ENCODE measurements at places on chromosomes 7 and 10.

DNA sequence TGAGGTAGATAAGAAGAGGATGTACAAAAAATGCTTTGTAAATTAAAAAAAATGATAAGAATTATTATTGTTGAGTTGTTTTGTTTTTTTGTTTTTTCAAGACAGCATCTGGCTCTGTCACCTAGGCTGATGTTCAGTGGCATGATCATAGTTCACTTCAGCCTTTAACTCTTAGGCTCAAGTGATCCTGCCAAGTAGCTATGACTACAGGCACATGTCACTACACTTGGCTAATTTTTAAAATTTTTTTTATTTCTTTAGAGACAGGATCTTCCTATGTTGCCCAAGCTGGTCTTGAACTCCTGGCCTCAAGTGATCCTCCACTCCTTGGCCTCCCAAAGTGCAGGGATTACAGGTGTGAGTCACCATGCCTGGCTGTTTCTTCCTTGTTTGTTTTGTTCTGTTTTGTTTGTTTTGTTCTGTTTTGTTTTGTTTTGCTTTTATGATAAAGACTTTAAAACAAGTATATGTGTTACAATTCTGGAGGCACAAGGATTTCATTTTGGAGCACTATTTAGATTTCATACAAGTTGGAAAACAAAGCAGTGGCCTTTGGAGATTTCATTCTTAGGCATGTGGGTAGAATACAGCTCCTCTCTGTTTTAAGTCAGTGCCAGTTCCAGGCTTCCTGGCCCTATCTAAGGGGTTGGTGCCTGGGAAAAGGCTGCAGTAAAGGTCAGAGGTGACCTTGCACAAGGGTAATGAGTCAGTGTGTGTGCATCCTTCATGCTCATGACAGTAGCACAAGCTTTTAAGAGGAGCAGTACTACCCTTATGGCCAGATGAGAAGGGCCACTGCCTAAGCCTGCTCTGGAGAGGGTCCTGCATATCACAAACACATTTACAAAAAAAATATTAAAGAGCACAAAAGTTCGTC is 17.9 kb downstream of the FGFBP3 start:
- DNase-seq = no peak

GRCh38 chr10:132374612-132375011 is 22.4 kb upstream of the PWWP2B start:
- no peak for DNase-seq

- no peak for DNase-seq
These were observed 187.0 kb downstream of the PPP1R17 start for GRCh38 chr7:31873816-31874597.

GRCh38 chr7:77904252-77904651 is 105.7 kb downstream of the PHTF2 start:
- DNase-seq = no peak

GRCh38 chr7:128035712-128036111 is 4.5 kb upstream of the LRRC4 start:
- DNase-seq = no peak

DNA sequence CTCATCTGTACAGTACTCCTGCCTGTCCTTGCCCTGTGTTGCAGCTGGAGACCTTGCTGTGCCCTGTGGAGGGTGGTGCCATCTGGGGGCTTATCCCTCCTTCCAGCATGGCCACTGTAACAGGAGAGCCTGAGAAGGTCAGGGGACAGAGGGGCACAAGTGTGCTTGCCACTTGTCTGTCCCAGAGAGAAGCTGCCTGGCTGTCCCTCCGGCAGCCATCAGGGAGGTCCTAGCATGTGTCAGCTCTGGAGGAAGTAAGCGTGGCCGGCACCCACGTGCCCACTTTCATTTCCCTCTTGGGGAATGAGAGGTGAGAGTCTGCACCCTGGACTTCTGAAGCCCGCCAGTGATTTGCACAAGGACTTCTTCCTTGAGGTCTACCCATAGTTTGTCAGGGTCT is 97.0 kb upstream of the PPIF start:
- no peak for DNase-seq

DNA sequence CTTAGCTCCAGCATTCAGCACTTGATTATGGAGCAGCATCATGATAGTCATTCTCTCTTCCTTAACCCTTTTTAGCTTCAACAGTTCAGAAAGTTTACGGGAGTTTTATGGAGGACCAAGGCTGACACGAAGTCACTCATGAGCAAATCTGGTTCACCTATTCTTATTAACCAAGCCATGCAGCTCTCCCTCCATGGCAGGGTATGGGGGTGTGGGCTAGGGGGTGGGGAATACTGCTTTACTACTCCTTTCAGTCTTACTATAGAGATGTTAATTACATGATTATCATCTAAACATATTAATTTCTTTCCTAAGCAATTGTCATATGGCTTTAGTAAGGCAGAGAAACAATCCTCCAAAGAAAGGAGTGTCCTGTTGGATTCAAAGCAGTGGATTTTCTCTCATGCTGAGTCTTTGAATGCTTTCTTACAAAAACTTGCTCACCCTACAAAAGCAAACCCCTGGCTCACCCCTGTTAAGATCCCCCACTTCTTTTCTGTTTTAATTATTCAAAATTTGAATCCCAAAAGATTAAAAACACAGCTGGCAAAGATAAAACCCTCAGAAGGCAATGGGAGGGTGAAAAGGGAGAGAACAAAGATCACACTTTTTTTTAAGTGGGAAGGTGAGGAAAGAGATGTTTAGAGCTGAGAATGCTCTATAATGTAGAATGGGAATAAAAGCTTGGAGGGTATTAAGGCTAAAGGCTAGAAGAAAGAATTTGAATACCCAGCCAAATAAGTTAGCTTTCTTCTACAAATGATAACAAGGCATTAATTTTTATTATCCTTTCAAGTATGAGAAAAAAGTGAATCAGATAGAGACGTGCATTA is 46.4 kb upstream of the SEMA3E start:
- no peak for DNase-seq

- DNase-seq = no peak
These were observed 40.5 kb downstream of the MTPN start for GRCh38 chr7:135936497-135937217.

- no peak for DNase-seq
These were observed 273.5 kb downstream of the FGFR2 start for GRCh38 chr10:121324678-121325213.

- DNase-seq = no peak
These were observed 61.2 kb upstream of the LBX1 start for GRCh38 chr10:101290431-101290830.

GRCh38 chr10:98267069-98267893 is 713 bp downstream of the LOXL4 start:
- no peak for DNase-seq

DNA sequence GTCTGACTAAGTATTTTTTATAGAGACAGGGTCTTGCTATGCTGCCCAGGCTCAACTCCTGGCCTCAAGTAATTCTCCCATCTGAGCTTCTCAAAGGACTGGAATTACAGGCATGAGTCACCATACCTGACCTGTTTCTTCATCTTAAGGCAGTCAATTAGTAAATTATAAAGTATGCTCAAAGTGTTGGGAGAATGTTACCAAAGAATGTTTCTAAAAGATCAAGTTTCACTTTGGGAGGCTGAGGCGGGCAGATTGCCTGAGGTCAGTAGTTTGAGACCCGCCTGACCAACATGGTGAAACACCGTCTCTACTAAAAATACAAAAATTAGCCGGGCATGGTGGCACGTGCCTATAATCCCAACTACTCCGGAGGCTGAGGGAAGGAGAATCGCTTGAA is 117.0 kb downstream of the ALOX5 start:
- DNase-seq = no peak

DNA sequence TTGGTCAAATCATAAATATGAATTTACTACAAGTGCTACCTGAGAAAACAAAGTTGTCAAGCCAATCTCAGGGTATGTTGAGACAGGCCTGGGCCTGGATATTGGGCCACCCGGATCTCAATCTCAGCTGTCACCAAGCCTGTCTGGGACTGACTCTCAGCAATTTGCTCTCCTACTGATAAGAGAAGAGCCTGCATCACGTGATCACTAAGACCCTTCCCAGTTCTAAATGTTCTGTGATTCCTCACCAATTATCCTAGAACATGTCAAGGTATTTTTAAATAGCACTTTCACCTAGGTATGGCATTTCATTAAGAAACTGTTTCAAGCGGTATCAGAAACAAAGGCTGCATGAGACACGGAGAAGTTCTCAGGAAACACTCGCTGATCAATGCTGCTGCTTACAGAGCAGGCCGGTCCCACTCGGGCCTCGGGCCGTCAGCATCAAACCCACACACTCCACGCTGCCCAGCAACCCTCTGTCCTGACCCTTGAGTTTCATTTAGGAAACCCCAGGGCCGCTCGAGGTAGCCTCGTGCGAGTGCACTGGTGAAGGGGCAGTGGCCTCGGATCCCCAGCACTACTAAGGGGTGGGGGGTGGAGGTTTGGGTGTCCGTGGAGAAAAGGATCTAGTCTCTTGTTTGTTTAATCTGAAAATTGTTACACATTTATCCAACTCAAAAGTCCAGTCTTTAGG is 4.1 kb downstream of the KLF6 start:
- no peak for DNase-seq

- peak; percentile 30 for DNase-seq
These were observed at the start of gene NPTX2 for GRCh38 chr7:98617051-98617959. Gene NPTX2, plus strand, starts transcription at chr7:98617285. Its CDS starts 177 bp downstream, at chr7:98617462.

DNA sequence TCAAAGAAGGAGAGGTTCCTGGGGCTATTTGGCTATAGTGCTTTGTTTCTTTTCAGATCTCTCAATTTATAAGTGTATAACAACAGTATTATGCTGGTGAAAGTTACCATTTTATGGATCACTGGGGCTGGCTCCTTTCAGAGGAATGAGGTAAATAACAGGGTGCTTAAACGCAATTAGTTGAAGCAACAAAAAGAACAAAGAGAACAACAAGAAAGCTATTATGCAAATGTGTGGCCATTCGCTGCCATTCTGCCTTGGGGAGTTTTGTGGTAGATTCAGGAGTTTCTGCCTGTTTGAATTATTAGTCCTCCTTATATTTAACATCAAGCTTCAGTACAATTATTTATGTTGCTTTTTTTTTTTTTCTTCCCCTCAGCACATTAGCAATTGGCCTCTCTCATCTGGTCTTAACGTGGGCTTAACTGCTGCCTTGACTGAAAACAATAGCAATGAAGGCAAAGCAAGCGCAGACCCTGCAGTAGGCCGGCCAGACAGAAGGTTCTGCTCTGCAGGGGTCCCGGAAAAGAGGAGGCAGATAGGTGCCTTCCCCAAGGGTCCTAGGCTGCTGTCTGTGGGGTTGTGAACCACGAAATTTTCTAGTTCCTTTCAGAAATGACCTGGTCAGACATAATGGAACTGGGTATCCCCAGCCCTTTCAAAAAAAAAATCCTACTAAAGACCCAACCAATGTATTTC is 339.9 kb upstream of the PODXL start:
- DNase-seq = no peak

- DNase-seq = no peak
These were observed 58.8 kb upstream of the ZNF804B start for GRCh38 chr7:88700725-88701124.

- DNase-seq = no peak
These were observed at the start of gene ANKRD1 for GRCh38 chr10:90920986-90921666. Gene ANKRD1, minus strand, starts transcription at chr10:90921087. Its CDS starts 60 bp downstream, at chr10:90921027.

DNA sequence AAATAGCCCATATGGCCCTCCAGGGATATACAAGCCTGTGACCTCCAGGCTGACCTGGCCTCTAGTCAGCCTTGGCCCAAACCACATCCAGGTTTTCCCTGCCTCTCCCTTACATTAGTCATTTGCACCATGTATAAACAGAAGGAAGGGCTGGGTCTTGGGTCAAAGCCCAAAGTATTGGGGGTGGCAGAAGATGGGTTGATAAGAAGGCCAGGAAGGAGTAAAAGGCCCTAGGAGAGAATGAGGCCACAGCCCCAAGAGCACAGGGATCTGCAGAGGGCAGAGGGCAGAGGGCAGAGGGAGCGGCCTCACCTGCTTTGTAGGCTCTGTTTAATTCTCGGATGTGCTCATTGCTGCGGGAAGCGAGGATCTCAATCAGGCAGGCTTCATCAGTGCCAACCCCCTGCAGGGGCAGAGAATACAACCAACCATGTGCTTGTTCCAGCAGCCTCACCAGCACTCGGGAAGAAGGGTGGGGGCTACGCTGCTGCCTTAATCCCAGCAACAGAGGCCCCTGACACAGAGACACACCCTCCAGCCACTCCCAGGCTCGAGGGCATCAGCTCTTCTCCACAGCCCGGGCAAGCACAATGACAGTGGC is 31.3 kb downstream of the PLAC9 start:
- DNase-seq = no peak

DNA sequence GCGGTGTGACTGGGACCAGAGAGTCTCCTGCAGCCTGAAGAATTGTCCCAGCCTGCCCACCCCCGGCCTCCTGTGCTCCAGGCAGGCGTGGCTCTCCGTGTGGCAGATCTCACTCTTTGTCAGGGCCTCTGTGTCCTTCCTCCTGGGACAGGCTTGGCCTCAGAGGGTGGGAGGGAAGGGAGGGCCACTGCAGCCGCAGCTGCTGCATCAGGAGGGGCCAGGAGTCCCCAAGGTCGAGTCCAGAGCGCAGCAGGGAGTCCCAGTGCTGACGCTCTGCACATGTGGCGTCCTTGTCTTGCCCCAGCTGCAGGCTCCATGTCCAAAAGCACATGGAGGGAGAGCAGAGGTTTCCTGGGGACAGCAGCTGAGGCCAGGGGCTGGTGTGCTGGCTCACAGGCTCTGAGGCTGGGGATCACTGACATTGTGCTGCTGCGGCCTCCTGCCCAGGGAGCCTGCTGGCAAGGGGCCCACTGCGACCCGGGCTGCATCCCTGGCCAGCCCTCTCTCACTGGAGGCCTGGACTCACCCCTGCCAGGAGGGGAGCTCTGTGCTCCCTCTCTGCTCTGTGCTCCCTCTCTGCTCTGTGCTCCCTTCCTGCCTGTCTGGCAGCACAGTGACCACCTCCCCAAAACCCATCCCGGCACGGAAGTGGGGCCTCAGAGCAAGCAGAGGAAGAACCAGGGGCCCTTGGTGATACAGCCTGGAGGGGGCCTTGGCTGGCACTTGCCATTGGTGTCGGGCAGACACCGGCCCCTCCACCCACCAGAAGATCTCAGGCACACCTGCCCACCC is 114.6 kb upstream of the RET start:
- DNase-seq = no peak

DNA sequence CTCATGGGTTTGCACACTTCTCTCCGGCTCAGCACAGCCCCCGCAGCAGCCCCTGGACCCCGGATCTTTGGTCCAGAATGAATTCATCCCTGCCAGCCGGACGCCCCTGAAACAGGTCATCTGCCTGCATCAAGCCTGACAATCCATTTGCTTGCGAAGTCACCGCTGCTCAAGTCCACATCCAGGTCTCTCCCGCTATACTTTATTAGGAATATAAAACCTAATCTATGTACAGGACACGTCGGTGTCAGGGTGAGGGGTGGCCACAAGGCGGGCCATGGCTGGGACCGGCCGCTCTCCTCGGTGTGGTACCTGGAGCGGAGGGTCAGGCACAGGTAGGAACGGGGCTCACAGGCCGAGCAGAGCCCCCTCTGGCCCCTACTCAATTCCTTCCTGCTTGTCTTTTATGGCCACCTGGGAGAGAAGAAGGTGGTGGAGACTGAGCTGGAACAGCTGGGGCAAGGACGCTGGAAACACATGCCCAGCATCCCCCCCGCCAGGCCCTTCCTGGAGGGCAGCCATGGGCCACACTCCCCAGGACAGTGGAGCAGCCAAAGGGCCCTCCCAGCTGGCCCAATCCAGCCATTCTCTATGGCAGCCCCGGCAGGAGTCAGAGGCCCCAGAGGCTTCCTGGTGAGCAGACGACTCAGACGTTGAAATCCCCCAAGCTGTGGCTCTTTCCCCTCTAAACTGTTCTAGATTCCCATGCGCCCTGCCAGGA is 5.3 kb downstream of the POLR2J start:
- DNase-seq = no peak

GRCh38 chr7:113797420-113798010 is 121.3 kb downstream of the PPP1R3A start:
- DNase-seq = no peak

- peak; percentile 83 for DNase-seq
These were observed 90.9 kb downstream of the NEURL1 start for GRCh38 chr10:103584216-103585010.

GRCh38 chr10:79379512-79380124 is 32.3 kb downstream of the PPIF start:
- no peak for DNase-seq
